Cardiac muscle cell (in vitro differentiated cells and primary cell): ENCODE measurements at places on chromosomes 11 and 22.

GRCh38 chr11:23112987-23113886 lies 253.0 kb upstream of the CCDC179 start:
- no peak overlapping the region for H3K4me3 ChIP-seq
- H3K36me3 ChIP-seq: no peaks in the 10 kb centered on the region
- no peaks in the 10 kb centered on the region for H3K27me3 ChIP-seq
- H3K4me1 ChIP-seq: no peaks in the 10 kb centered on the region

DNA sequence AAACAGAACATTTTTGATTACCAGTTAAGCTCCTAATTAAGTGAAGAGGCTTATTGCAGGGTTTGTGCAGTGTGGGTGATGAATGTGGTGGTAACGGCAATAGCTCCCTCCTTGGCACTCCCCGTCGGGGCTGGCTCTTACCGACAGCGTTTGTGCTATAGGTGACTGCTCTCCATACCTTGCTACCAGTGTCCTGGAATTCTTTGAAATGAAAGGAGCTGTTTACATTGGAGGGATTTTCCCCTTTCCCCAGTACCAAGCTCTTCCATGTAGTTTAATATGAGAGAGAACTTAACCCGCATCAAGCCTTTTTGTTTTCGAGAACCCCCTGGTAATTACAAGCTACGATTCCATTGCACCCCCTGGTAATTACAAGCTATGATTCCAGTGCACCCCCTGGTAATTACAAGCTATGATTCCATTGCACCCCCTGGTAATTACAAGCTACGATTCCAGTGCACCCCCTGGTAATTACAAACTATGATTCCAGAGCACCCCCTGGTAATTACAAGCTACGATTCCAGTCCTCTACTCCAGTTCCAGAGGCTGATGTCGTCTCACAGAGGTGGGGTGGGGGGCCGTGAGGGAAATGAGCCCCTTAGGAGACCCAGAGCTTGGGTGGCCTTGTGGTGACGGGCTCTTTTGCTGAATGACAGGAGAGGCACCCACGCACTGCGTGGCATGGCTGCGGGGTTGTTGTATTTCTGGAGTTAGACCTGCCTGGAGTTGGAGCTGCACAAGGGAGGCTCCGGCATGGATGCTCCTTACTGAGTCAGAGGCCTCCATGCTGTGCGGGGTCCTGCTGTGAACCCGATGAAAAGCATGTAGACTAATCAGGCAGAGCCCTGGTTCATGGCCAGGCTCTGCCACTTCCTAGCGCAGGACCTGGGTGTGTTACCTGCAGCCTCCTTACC lies 205.3 kb downstream of the TBC1D22A start:
- peaks cover 14% of the 10 kb centered on the region for H3K27me3 ChIP-seq
- H3K36me3 ChIP-seq: no peaks in the 10 kb centered on the region
- H3K27ac ChIP-seq: no peak overlapping the region
- H3K4me3 ChIP-seq: no peak overlapping the region

DNA sequence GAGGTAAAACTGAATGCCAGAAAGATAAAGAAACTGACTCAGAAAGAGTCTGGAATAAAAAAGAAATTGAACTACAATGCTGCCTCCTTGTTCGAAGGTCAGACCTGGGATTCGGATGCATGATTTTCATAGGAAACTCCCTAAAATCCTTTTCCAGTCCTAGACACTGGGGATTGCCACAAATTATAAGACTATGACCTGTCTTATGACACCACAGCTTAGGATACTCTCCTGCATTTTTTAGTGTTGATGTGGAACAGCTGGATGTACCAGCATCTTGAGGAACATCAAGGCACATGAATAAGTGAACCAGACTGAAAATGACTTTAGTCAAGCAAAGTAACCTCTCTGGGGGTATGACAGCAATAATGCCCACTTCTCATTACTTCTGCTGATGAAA lies 9.0 kb downstream of the KIRREL3 start:
- peak; percentile 10 for DNase-seq
- no peak overlapping the region for H3K4me3 ChIP-seq
- no peaks in the 10 kb centered on the region for H3K36me3 ChIP-seq
- no peaks in the 10 kb centered on the region for H3K4me1 ChIP-seq

DNA sequence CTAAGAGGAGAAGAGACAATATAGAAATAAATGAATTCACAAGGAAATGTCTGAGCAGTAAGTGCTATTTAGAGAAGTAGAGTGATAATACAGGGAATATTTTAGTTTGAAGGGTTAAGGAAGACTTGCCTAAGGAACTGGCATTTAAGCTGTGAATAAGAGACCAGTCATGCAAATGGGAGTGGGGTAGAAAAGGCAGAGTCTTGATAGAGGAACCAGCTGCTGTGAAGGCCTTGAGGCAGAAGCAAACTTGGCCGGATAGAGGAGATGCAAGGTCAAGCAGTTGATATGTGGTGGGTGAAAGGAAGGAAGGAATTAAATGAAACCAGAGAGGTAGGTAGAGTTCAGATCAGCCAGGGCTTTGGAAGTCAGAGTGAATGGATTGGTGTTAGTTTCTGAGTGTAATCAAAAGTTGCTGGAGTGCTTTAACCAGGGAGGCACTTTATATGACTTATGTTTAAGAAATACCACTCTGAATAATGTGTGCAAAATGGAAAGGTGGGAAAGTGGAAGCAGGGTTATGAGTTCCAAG lies 198.4 kb upstream of the SESN3 start:
- no peak overlapping the region for H3K4me3 ChIP-seq
- no peak overlapping the region for H3K27ac ChIP-seq
- no peaks in the 10 kb centered on the region for H3K36me3 ChIP-seq
- no peak for DNase-seq
- H3K4me1 ChIP-seq: no peaks in the 10 kb centered on the region
- no peaks in the 10 kb centered on the region for H3K27me3 ChIP-seq

DNA sequence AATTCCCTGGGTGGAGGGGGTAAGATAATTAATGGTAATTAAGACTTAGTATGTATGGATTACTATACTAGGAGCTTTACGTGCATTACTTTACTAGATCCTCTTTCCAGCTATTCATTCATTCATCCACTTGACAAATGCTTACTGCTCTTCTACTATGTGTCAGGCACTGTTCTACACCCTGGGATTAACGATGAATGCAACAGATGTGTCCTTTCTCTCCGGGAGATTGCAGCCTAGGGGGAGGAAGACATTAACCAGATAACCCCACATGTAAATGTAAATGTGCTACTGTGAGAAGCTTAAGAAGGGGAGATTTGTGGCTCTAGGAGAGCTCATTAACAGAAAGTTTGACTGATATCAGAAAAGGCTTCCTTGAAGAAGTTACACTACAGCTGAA lies 1.7 kb downstream of the ANKK1 start:
- H3K27ac ChIP-seq: no peak overlapping the region
- no peaks in the 10 kb centered on the region for H3K36me3 ChIP-seq
- no peaks in the 10 kb centered on the region for H3K4me1 ChIP-seq
- peaks cover 10% of the 10 kb centered on the region for H3K27me3 ChIP-seq
- no peak for DNase-seq

- H3K27ac ChIP-seq: no peak overlapping the region
- H3K4me1 ChIP-seq: no peaks in the 10 kb centered on the region
- no peak overlapping the region for H3K4me3 ChIP-seq
- peaks cover 15% of the 10 kb centered on the region for H3K36me3 ChIP-seq
- H3K27me3 ChIP-seq: no peaks in the 10 kb centered on the region
Observed at GRCh38 chr11:62128835-62129234, 5.0 kb downstream of the INCENP start.

DNA sequence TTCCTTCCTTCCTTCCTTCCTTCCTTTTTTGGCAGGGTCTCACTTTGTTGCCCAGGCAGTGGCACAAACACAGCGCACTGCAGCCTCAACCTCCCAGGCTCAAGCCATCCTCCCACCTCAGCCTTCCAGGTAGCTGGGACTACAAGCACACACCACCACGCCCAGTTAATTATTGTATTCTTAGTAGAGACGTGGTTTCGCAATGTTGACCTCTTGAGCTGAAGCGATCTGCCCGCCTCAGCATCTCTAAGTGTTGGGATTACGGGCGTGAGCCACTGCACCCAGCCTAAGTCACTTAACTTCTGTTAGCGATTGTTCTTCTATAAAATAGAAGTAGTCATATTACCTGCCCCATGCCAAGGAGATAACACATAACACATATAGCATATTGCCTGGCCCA lies 2.8 kb upstream of the SYTL2 start:
- H3K4me1 ChIP-seq: no peaks in the 10 kb centered on the region
- H3K36me3 ChIP-seq: no peaks in the 10 kb centered on the region
- H3K4me3 ChIP-seq: no peak overlapping the region
- H3K27ac ChIP-seq: no peak overlapping the region
- peaks cover 46% of the 10 kb centered on the region for H3K27me3 ChIP-seq

- H3K27ac ChIP-seq: no peak overlapping the region
- H3K4me3 ChIP-seq: no peak overlapping the region
- H3K27me3 ChIP-seq: no peaks in the 10 kb centered on the region
- H3K4me1 ChIP-seq: peaks cover 14% of the 10 kb centered on the region
- no peaks in the 10 kb centered on the region for H3K36me3 ChIP-seq
Observed at GRCh38 chr11:75475767-75476650, 43.0 kb upstream of the KLHL35 start.

DNA sequence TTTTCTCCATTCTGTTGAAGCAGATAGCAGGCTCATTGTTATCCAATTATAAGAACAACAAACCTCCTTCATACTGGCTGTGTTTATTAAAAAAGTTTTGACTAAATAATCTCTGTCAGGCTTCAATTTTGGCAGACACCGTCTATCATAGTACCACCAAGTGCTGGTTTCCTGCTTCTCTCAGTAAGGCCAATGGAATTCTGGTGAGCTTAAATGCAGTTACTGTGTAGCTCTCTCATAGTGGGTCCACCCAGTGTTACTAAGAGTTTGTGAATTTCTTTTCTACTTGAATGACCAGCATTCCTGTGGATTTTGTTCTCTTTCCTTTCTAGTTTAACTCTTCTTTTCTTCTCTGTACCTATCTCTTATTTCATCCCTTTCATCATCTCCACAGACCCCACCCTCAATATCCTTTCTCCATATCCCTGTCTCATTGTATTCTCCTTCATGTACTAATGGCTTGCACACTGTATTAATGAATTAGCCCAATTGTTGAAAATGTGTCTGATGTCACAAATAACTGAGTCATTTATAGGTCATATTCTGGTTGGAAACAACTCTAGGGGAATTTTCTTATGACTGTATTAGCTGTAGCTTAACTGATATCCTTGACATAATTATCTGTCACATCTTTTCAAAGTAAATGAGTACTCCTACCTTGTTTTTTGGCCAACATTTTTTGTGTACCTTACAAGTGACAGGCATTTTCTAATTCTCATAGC lies 372.1 kb downstream of the FAT3 start:
- no peaks in the 10 kb centered on the region for H3K36me3 ChIP-seq
- no peak for DNase-seq
- no peaks in the 10 kb centered on the region for H3K4me1 ChIP-seq
- H3K4me3 ChIP-seq: no peak overlapping the region
- H3K27ac ChIP-seq: no peak overlapping the region

GRCh38 chr11:2800655-2801531 lies 84.7 kb downstream of the CDKN1C start:
- peaks cover 6% of the 10 kb centered on the region for H3K4me1 ChIP-seq
- H3K36me3 ChIP-seq: no peaks in the 10 kb centered on the region
- H3K27ac ChIP-seq: no peak overlapping the region
- no peak for DNase-seq
- H3K4me3 ChIP-seq: no peak overlapping the region
- H3K27me3 ChIP-seq: no peaks in the 10 kb centered on the region

DNA sequence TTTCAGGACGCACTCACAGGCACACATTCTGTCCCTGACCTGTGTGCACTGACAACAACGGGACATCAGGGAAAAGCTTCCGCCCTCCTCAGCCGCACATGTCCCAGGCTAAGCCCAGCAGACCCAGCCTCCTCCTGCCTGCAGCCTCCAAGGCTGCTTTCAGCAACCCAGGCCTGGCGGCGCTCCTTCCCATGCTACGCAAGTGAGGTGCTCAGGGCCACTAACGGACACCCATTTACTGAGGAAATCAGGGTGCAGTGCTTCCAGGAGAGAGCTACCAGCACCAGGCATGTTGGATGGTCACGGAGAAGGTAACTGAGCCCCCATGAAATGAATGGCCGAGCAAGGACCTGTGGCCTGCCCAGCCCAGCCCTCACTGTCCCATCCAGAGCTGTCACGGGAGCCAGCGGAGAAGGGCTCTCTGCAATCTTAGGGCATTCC lies 6.9 kb downstream of the MOB2 start:
- H3K4me3 ChIP-seq: no peak overlapping the region
- no peaks in the 10 kb centered on the region for H3K4me1 ChIP-seq
- H3K27me3 ChIP-seq: no peaks in the 10 kb centered on the region
- H3K27ac ChIP-seq: no peak overlapping the region

- H3K4me1 ChIP-seq: no peaks in the 10 kb centered on the region
- H3K36me3 ChIP-seq: no peaks in the 10 kb centered on the region
- no peak overlapping the region for H3K4me3 ChIP-seq
- H3K27ac ChIP-seq: no peak overlapping the region
- peak; percentile 1 for DNase-seq
Observed at GRCh38 chr11:30789270-30789669, 203.1 kb upstream of the MPPED2 start.

DNA sequence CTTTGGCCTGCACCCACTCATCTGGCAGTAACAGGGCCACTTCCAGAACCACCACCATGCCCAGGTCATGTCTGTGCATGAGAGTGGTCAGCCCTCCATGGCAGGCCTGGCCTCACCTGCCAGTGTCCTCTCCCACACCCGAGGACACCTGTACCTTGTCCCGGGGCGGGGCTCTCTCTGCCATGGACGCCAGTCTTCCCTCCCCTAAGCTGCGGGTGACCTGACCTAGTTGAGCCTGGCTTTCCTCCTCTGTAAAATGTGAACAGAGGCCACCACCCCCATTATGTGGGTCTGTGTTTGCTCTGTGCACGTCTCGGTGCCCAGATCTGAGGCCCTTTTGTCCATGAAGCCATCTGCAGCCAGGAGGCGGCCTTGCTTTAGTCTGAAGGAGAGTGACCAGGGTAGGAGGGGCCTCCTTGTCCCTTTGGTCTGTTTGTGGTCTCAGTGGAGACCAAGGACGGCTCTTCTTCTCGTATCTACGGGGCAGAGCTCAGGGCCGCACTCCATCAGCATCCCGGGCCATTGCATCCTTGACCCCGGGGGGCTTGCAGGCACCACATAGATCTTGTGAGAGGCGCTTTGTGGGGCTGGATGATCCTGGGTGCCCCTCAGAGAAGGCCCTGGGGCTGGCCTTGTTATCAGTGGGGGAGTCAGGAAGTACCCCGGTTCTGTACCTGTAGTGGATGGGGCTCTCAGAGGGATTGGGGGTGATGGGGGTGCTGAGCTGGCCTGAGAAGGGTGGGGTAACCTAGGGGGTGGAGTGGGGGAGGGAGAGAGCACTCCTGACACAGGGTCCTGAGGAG lies 121.6 kb downstream of the KCNQ1 start:
- no peaks in the 10 kb centered on the region for H3K36me3 ChIP-seq
- no peak overlapping the region for H3K27ac ChIP-seq
- H3K4me1 ChIP-seq: peaks cover 6% of the 10 kb centered on the region
- no peaks in the 10 kb centered on the region for H3K27me3 ChIP-seq
- DNase-seq: peak; percentile 22
- H3K4me3 ChIP-seq: no peak overlapping the region

DNA sequence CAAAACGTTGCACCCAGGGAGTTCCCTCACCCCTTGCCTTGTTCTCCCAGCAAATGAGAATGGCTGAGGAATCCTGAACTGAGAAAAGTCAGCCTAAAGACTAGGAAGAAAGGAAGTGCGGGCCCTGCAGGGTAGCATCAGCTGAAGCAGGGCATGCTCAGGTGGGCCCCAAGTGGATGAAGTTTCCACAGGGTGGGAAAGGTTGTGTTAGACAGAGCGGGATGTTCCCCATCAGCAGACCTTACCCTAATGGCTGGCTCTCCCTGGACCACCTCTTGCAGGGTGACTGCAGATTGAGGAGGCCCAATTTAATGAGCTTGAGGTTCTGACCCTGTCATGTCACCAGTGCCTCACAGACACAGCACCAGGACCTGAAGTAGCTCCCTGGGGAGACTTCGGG lies 81.5 kb upstream of the MYOD1 start:
- no peak overlapping the region for H3K27ac ChIP-seq
- DNase-seq: no peak
- no peaks in the 10 kb centered on the region for H3K36me3 ChIP-seq
- H3K4me1 ChIP-seq: no peaks in the 10 kb centered on the region
- no peak overlapping the region for H3K4me3 ChIP-seq
- H3K27me3 ChIP-seq: no peaks in the 10 kb centered on the region
